Stimulated activated CD8-positive, alpha-beta memory T cell treated with anti-CD3 and anti-CD28 coated beads, Interleukin-4, amount 100 ng/mL, for 24 hours (primary cell): ENCODE measurements at places on chromosomes 11 and 22.

DNA sequence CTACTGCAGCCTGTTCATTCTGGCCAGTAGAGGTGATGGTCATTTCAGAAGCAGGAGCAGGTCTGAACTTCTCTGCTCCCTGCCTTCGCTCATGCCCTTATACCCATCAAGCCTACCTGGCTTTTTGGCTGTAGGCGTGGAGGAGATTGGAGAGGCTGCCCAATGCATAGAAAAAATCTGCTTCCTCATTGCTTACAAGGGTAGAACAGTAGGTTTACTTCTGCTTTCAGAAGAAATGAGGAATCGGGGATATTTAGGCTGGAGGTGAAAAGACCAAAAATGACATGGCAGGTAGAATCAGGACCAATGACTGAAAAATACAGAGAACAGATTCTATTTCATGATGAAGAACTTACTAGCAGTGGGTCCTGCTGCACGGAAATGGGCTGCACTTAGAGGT lies 72.9 kb upstream of the YWHAH start:
- no peak for DNase-seq

- no peak for DNase-seq
These were observed 631 bp downstream of the PHF21A start for GRCh38 chr11:46120346-46121300.

DNA sequence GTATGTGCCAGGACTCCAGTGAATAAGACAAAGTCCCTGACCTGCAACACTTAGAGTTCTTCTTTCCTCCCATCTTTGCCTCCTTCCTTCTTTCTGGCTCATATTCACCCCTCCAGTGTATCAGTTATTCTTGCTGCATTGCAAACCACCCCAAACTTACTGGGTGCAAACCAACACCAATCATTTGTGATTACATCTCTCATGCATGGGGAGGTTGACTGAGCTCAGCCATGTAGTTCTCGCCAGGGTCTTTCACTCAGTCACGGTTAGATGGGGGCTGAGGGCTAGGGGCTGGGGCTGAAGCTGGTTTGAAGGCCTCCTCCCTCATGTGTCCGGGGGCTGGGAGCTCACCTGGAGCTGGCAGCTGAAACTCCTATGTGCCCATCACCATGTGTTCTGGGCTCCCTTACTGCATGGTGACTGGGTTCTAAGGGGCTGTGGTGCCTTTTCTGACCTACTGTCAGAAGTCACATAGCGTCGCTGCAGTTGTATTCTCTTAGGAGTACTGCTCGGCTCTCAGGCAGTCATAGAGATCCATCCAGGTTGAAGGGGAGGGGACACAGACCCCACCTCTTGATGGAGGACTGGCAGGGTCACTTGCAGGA lies 35.0 kb upstream of the CACNG2 start:
- no peak for DNase-seq

DNA sequence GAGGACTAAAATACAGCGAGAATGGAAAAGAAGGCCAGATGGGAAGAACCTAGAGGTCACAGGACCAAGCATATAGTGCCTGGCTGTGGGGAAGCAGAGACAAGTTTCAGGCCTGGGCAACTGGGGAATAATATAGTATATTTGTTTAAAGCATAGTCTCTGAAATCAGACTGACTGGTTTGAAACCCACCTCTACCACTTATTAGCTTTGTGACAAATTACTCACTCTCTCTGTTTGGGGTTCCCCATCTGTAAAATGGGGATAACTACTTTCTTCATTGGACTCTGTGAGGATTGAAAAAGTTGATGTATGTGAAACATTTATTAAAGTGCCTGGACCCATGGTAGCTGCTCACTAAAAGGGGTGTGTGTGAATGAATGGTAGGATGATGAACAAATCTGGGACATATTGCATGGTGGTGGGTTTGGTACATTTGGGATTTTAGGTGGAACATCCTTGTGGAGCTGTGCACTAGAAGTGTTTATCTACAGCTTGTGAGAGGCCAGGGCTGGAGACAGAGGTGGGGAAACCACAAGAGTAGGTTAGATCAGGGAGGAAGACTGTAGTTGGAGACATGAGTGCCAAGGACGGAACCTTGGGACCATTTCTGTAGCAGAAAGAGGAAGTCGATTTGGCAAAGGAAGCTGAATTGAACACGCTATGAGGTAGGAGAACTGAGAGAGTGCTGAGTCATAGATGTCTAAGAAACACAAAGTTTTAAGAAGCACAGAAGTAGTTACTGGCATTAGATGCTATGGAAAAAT lies 52.6 kb downstream of the SWAP70 start:
- no peak for DNase-seq

DNA sequence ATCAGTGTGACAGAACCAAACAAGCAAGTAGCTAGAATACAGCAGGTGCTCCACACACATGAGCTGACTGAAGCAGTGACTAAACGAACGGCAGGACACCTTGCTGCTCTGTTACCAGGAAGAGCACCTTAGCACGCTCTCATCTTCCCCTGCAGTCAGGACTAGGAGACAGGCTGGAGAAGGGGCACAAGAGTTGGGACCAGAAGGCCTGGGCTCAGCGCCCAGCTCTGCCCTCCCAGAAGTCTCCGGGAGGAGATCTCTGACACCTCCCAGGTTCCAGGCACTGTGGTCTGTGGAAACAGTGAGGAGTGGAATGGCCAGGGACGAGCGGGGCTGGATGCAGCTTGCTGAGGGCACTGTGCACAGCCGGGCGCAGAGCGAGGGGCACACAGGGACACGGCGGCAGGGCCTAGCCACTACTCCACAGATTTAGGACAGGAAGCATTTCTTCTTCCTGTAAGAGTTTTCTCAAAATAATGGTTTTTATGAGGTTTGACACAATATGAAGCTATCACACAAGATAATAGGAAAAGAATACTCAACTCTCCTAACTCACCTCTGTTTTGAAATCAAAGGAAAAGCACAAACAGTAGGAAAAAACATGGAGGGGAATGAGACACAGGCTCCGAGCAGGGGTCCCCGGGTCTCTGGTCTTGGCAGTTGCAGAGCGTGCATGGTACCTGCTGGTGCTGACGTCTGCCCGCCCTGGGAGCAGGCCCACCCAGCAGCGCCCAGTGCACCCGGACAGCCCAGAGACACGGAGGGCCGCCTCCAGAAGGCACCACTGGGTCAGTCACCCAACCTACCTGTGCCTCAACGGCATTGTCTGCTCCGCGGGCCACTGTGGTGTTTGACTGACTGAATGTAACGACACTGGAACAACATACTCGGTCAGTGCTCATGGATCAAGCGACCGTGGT lies 67.6 kb downstream of the NCAPD3 start:
- no peak for DNase-seq
